ENCODE measurements at places on chromosomes 7 and 10.

- DNase-seq = peak; percentile 38
Measured at GRCh38 chr10:122154545-122155366, 116.3 kb upstream of the BTBD16 start.

DNA sequence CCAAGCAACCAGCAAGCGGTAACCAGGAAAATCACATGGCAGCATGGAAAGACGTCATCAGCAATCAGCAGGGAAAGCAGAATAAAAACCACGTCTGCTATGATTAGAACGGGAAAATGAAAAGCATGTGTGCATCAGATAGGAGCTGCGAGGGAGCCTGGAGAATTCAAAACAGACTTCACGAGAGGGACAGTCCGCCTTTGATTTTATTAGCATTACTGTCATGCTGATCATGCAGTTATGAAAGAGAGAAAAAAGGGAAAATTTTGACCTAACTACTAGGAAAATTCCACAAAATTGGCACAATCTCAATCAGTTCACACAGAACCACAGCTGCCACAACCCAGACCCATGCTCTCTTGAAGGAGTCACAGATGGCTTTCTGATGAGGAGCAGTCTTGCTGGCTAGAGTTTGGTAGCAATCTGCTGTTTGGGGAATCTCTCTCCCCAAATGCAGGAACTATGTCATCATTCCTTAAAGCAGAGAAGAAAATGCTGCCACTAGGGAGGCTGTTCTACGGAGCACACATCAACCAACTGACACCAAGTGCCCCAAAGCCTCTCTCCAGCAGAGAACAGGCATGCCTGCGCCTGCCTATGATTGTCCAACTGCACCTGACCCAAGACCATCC lies 295.9 kb downstream of the TNS3 start:
- DNase-seq = peak; percentile 92

- no peak for DNase-seq
Measured at GRCh38 chr10:35417795-35418194, 81.5 kb downstream of the CCNY start.

GRCh38 chr10:81872206-81872862 lies 2.7 kb upstream of the NRG3 start:
- DNase-seq = no peak

DNA sequence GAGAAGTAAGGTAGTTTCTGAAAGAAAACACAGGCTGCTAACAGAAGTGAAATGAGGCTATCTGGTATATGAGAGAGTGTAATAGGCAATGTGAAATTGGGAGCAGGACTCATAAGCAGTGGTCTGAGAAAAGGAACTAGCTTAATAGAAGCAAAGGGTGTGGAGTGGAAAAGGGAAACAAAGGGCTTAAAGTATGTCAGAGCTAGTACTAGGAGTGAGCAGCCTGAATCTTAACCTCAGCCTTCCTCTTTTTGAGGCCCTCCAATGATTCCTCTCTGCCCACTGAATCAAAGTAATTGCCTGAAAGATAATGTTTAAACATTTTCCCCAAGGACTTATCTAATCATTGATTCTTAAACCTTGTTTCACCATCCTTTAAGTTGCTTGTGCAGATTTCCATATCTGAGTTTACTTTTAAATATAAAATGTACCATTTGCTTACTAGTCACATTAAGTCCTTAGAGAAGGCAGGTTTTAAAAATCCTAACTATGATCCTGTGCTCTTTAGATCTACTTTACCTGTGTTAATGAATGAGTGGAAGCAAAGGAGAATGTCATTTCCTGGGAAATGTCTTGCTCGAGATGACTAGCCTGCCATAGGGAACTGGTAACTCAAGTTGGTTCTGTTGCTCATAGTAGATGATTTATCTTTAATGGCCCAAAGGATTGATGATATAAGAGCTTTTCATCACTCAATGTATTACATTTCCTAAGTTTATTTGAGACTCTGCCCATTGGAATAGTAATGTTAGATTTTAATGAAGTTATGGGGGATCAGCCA lies 155.0 kb downstream of the SKAP2 start:
- no peak for DNase-seq

DNA sequence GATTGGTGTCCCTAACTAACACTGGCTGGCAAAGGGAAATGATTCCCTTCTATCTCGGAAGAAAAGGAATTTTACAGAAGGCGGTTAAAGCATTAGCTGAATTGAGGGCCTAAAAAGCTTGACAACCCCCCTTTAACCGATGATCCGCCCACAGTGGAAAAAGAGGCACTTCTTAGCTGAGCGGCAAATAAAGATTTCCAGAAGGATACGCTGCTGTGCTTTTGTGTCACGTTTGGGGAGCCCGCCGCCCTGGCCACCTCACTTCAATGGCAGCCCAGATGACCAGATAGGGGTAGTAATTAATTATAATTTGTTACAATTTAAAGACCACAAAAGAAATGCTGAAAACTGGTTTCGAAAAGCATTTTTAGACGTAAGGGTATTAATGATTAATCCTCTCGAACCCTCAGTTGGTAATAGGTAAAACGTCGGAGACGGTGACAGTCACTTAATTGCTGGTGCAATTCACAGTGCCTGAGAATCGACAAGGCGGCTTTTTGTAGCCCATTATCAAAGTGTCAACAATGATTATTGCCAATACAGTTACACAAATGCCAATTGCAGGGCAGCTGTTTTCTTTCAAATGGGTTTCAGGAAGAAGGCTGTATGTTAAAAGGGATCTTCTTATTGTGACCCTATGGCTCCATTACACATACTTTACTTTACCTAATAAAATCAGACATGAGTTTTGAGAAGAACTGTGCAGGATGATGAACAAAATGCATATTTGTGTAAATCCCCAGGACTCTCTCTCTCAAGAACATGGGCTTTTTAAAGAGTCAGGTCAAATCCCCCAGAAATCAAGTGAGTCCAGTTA lies 154.1 kb downstream of the PIP4K2A start:
- no peak for DNase-seq

- no peak for DNase-seq
Measured at GRCh38 chr7:37698276-37698675, 14.7 kb downstream of the GPR141 start.

GRCh38 chr10:114492351-114493037 lies 88.2 kb upstream of the AFAP1L2 start:
- DNase-seq = no peak

- DNase-seq = no peak
Measured at GRCh38 chr7:98202367-98203195, 8.7 kb upstream of the BHLHA15 start.

GRCh38 chr10:100858261-100858660 lies 54.5 kb upstream of the SLF2 start:
- DNase-seq = no peak

GRCh38 chr7:2840458-2840857 lies 3.6 kb downstream of the GNA12 start:
- no peak for DNase-seq

GRCh38 chr10:716821-717220 lies 27.4 kb upstream of the DIP2C start:
- no peak for DNase-seq

GRCh38 chr7:117217106-117218035 lies 105.5 kb downstream of the WNT2 start:
- peak; percentile 96 for DNase-seq

GRCh38 chr7:68279827-68280400 lies 1283.3 kb downstream of the TYW1 start:
- no peak for DNase-seq

- DNase-seq = no peak
Measured at GRCh38 chr7:26995666-26996065, 100.1 kb downstream of the HOXA1 start.

DNA sequence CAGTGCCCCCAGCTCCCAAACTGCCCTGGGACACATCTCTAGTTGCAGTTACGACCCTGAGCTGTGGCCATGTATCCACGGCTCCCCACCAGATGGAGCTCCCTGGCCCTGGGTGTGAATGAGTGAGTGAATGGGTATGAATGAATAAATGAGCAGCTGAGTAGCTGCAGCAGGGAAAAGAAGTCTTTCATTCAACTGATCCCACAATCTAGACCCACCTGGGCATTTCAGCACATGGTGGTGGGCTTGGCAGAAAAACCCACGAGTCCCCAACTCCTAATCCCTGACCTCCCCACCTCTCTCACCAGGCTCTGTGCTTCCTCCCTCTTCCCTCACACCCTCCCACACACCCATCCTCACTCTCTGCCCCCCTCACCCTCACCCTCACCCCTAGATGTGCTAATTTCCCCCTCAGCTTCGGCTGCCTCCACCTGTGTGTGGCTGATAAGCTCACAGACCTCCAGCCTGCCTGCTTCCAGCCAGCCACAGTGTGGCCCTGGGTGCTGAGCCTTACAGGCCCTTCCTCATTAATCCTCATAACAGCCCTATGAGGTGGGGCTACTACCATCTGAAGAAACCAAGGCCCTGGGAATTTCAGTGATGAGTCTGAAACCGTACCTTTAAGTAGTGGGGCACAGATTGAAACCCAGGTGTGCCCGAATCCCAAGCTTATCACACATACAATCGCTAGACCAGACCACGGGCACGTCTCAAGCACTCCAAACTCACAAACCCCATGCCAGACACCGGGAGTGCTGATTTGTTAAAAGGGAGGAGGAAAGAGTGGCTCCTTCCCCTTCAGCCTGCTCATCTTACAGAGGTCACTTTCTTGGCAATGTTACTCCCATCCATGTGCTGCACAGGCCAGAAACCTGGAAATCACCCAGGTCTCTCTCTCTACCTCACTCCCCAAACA lies 2.2 kb upstream of the ATP6V1F start:
- peak; percentile 39 for DNase-seq

All from fibroblast of skin of right biceps (primary cell).